ENCODE measurements at places on chromosomes 5 and 9. TPM values are rescaled to one million over a fixed set of nuclear protein-coding genes. Genes with fewer than 3 reads are reported as not detected.

- DNase-seq: no peak
Measured at GRCh38 chr5:113060408-113061025, 83.9 kb downstream of the DCP2 start.

DNA sequence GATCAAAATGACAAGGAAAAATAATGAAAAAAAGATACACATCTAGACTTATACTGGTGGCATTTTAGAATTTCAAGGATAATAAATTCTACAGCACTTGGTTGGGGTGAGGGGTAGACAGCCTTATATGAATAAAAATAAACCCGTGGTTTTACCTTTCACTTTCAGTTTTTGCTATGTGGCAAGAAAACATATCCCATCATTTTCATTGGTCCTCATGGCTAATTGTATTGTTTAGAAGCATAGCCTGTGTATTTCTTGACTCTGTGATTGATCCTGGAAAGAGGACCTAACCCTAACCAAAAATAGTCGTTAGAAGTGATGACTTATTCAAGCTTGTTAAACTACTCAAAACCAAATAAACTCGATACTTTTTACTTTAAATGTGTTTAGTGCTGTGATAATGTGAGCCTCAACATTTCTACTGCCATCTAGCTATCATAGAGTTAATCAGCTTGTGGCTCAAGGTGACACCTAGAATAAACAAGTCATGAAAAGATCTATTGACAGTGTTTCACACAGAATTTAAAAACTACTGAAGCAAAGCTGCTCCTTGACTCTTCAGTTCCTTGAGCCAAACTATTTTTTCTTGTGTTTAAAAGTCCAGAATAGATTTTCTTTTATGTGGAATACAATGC is 153.3 kb upstream of the IZUMO3 start:
- no peak for DNase-seq

The TPPP gene
- total RNA-seq: not detected

- no peak for DNase-seq
Measured at GRCh38 chr5:107766439-107766838, 95.7 kb upstream of the EFNA5 start.

The NUTM2F gene
- not detected for total RNA-seq

DNA sequence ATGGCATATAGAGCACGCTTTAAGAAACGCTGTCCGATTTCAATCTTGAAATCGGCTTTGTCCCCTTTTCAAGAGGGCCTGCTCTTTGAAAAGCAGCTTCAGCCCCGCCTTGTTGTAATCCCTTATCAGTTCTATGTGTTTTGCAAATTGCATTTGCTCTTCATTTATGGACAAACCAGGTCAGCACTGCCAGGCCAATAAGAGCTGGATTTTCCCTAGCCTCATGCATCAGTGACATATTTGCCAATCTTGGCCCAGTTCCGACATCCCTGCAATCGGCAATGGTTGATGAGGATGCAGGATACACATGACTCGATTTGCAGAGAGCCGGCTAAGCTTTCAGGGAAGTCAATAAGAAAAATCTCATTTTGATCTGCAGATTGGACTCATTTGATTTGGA is 529.1 kb upstream of the CLINT1 start:
- no peak for DNase-seq

DNA sequence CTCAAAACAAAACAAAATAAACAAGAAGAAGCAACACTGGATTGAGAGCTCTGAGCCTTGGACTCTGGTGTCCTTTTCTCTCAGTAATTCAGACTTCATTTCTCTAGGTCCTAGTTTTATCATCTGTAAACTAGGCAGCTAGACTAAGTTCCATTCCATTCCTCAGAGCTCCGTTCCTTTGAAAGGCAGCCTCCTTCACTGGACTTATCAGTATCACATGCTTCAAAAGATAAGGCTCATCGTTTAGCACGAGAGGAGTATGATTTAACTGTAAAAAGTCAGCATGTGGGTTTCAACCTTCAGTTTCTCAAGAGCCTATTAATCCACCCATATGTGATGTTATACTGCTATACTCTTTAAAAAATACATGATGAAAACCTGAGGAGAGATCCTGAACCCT is 1.6 kb downstream of the ATP10B start:
- no peak for DNase-seq

The AJM1 gene
- total RNA-seq: 1.1 TPM

DNA sequence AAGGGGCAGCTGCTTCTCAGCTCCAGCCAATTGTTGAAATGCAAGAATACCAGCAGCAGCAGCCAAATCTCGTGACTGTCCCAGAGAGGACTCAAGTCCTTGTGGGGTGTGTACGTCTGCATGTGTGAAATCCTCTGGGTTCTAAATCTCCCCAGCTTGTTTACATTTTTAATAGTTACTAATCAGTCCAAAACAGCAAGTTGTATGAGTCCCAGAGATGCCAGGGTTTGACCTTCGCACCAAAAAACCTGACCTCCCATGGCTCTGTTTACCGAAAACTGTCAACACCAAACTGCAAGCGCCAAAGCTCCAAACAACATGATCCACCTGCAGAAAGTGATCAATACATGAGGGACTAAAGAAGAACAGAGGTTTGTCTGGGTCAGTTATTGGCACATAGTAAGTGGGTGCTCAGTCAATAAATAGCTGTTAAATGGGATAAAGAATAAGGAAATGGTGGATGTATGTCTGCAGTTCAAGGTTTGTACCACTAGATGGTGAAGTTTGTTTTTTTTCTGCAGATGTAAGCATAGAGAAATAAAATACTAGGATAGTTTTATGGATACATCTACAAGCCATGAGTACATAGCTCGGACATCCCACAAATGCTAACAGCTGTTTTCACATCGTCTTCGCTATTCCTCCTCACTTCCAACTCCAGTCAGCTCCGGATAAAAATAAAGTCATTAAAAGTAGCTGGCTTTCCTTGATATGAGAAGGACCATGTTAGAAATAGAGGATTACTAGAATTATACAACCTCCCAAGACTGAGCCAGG is 85.3 kb upstream of the ADRB2 start:
- peak; percentile 84 for DNase-seq

DNA sequence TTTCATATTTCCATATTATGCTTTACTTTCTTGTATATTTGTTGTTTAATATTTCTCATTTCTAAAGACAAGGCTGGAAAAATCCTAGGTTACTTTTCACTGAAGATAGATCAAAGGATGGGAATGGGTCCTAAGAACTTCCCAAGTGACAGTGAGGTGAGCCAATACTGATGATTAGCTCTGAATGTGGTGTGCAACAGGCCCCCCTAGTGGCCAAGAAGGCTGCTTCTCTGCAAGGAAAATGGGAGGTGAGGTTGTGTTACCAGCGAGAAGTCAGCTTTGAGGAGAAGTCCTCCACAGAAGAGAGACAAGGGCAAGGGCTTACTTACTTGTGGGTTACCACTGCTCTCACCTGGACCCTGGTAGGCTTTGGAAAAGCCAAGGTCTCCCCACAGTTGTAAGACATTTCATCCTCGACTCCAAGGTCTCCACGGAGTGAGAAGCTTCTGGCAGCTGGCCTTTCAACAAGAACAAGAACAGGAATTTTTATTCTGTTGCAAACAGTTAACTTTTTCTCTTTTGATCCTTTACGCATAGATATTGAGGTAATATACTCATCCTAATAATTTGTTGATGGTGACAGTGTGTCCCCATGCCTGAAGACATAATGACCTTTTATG is 69.9 kb downstream of the MAMDC2 start:
- peak; percentile 76 for DNase-seq

DNA sequence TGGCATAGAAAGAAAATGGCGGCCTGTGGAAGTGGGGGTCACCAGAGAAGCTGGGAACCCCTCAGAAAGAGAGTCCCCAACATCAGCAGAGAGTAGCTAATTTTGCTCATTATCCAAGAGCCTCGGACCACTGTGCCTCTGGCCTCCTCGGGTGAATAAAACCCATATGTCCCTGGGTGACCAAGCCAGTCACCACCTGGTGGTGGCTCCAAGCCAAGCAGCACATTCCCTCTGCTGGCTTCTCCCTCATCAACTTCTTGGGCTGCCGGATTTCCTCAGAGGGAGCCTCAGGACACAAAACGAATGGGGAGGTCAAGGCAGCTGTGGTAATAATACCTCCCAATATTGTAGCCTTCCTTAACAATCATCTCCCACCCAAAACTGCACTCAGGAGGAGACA is 242.5 kb downstream of the NFIB start:
- no peak for DNase-seq

- no peak for DNase-seq
Measured at GRCh38 chr5:141633871-141634561, 2.6 kb downstream of the HDAC3 start.

The SLC1A1 gene
- 41.7 TPM for total RNA-seq

DNA sequence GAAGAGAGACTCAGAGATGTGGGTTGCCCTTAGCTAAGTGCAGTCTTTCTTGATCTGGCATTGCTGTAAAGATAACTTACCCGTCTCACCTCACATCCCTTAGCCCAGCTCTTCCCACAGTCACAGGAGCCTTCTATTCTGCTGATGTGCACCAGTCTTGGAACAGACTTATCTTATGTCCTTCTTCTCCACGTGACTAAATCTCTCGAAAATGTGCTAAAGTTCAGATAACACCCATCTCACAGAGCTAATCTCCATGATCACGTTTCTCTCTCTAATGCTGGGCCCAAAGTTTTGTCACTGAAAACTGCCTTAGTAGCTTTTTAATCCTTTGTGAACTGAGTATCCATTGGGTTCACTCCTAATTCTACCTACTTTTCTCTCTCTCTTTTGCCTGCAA is 16.7 kb downstream of the SLC36A1 start:
- DNase-seq: no peak

The DRD1 gene
- 0.18 TPM for total RNA-seq

- DNase-seq: no peak
Measured at GRCh38 chr5:116402235-116402634, 172.4 kb downstream of the SEMA6A start.

- DNase-seq: peak; percentile 92
Measured at GRCh38 chr9:110440172-110440571, 102.5 kb upstream of the TXNDC8 start.

The MCIDAS gene
- not detected for total RNA-seq

GRCh38 chr9:16147726-16148125 is 594.9 kb downstream of the CCDC171 start:
- DNase-seq: no peak

The NIPBL gene
- total RNA-seq: 41.8 TPM

DNA sequence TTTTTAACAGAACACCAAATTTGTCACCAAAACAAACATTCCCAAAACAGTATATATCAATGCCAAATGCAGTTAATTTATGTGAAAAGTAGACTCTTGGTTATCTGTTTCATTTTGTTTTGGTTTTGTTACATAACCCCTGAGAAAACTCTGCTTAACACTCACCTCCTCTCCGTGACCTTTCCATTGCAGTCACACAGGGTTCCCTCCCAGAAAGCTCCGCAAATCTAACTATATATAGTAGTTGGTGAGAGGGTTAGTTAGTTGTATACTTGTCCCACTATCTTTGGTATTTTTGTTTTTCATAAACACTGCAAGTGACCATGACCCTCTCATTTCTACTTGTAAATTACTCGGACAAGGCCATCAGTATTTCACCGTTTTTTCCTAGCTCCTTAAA is 25.5 kb downstream of the NFIB start:
- DNase-seq: no peak

DNA sequence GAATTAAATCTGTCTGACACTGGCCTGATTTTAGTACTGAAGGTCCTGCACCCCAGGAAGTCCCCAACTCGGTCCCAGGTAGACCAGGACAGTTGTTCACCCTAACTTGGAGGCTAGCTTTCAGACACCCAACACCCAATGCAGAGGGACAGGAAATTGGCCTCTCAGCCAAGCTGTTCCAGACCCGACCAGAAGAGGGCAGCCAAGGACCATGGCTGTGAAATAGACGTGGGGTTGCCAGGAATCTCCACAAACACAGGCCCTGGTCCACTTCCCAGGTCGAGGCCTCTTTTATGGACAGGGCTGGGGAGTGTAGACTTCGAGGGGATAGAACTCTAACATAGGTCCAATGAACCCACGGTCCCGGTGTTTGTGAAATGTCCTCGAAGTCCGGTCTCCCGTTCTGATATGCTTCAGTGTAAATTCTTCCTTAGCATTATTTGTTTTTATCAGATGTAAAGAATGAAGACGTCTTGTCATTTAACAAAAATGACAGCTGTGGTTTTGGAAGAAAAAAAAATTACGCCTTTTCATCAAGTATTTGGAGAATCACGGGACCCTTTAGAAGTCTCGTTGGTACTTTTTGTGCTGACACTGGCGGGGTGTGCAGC is 260.3 kb upstream of the ADAMTS16 start:
- peak; percentile 85 for DNase-seq

- no peak for DNase-seq
Measured at GRCh38 chr9:87765521-87765920, 39.6 kb downstream of the CTSL start.

DNA sequence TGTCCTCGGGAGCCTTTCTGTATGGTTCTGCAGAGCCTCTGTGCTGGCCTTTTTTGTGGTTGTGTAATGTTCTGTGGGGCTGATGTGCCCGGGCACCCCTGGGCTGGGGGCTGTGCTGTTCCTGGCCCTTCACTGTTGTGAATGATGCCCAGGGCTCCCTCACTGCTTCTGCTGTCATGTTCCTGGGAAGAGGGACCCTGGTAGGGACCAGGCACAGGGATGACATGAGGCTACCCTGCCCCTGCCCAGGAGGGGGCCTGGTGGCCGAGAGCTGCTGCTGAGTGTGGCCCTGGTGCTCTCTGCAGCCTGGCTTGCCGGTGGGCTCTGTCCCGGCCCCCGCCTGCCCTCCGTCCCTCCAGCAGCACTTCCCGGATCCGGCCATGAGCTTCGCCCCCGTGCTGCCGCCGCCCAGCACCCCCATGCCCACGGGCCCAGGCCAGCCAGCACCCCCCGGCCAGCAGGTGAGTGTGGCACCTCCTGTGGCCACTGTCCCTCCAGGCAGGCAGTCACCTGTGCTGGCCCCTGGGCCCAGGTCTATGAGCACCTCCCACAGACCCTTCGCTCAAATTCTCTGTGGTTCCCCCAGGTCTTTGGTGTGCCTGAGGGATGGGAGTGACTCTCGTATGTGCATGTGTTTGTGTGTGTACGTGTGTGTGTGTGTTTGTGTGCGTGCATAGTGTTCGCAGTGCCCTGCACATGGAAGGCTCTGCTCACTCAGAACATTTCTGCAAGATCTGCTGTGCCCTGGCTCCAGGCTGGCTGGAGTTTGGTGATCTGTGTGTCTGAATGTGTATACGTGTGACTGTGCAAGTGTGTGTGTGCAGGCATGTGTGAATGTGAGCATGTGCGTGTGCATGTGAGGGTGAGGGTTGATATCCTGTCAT is 72.3 kb downstream of the WNK2 start:
- no peak for DNase-seq

GRCh38 chr9:121738411-121738810 is 87.0 kb downstream of the DAB2IP start:
- no peak for DNase-seq

The TUBB4B gene
- 195 TPM for total RNA-seq

DNA sequence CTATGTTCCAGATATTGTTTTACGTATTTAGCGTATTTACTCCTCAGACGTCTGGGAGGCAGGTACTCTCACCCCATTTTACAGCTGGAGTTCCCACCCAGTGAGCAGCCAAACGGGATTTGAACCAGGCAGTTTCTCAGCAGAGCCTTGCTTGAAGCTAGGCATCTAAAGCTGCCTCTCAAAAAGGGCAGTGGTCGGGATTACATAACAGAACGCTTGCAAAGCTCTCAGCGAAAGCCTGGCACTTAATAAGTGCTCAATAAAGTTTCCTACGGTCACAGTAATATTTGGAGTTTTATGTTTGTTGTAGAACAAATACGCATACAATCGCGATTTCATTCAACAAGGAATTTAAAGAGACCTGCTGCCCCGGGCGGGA is 286 bp upstream of the BSPRY start:
- no peak for DNase-seq

Measured in fibroblast of the aortic adventitia (primary cell).